NB4 (cell line): ENCODE measurements at places on chromosomes 11 and 22.

- DNase-seq: no peak
These were observed 3.4 kb upstream of the TAB1 start for GRCh38 chr22:39395936-39396796.

DNA sequence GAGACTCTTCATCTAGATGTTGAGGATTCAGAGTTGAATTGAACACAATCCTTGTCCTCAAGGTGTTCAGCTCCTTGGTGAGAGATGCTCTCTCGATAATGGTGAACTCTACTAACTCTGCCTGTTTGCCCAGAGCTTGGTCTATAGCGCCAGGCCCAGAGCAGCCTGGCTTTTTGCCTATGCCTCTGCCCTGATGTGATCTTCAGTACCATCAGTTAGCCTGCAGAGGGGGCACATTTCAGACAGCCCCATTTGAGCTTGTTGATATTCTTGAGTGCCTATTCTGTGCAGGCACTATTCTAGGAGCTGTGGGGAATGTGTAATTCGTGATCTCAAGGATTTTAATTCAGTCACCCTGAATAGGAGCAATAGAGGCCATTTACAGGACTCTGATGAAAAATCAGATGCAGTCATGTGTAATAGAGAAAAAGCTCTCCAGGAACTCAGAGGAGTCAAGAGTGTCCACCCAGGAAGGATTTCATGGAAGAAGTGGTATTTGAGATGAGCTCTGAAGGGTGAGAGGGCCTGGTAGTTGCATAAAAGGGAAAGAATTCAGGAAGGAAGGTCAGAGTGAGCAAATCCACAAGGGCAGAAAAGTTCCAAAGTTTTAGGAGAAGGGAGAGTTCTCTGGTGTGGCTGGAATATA is 19.3 kb downstream of the GTPBP1 start:
- DNase-seq: peak; percentile 54

- no peak for DNase-seq
These were observed 721.7 kb downstream of the DLG2 start for GRCh38 chr11:84905411-84905810.

GRCh38 chr11:111557425-111558111 is 17.0 kb downstream of the LAYN start:
- DNase-seq: no peak

DNA sequence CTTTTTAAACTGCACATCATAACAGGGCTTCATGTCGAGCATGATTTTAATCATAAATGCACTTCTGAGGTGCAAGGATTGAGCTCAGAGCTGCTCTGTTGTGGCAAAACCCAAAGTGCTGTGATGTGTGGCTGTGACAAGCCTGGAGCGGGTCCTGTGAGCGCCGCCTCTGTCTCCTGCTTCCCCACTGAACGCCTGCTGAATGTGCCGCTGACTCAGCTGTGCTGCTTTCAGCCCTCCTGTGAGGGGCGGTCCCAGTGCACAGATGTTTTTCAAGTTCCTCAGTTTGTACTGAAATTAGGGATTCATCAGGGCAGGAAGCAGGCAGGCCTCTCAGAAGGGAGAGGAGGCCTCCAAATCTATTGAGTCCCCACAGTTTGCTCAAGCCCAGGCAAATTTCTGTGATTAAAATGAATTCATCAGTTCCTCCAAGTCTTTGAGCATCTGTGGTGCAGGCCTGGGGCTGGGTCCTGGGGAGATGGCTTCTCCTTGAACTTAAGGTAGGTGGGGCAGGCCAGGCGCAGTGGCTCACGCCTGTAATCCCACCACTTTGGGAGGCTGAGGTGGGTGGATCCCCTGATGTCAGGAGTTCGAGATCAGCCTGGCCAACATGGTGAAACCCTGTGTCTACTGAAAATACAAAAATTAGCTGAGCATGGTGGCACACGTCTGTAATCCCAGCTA is 3.0 kb upstream of the GTSE1 start:
- peak; percentile 50 for DNase-seq

DNA sequence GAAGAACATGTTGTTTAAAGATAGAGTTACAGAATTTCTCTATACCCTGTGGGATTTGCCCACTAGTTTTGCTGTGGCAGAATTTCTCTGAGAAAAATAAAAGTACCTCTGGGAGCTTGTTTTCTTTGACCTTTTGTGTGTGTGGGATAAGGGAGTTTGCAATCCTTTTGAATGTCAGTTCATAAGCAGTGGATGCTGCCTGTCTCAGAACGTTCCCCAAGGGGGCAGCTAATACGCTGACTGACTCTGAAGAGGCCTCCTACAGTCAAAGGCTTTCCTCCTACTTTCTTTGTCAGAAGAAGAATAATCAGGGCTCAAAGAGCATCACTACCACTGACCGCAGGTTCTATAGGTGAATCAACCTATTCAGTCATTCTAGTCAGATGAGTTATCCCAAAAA is 140.6 kb downstream of the AASDHPPT start:
- no peak for DNase-seq

- DNase-seq: no peak
These were observed 90.5 kb upstream of the POU2AF2 start for GRCh38 chr11:111155021-111155420.

DNA sequence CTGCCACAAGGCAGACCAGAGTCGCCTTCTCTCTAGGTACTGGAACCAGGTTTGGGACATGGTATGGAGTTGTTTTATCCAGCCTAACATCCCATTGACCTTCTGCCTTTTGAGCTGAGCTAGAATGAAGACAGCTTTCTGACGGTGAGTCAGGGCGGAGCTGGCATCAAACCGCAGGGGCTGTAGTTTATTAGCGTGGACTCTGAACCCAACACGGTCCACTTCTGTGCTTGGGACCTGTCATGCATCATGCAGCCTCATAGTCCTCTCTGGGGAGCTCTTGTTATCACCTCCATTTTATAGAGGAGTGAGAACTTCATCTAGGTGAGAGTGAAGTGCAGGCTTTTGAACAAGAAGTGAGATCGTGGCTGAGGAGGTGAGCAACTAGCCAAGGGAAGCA is 8.3 kb downstream of the GAL3ST1 start:
- DNase-seq: no peak
